ENCODE measurements at places on chromosomes 3 and 15.

DNA sequence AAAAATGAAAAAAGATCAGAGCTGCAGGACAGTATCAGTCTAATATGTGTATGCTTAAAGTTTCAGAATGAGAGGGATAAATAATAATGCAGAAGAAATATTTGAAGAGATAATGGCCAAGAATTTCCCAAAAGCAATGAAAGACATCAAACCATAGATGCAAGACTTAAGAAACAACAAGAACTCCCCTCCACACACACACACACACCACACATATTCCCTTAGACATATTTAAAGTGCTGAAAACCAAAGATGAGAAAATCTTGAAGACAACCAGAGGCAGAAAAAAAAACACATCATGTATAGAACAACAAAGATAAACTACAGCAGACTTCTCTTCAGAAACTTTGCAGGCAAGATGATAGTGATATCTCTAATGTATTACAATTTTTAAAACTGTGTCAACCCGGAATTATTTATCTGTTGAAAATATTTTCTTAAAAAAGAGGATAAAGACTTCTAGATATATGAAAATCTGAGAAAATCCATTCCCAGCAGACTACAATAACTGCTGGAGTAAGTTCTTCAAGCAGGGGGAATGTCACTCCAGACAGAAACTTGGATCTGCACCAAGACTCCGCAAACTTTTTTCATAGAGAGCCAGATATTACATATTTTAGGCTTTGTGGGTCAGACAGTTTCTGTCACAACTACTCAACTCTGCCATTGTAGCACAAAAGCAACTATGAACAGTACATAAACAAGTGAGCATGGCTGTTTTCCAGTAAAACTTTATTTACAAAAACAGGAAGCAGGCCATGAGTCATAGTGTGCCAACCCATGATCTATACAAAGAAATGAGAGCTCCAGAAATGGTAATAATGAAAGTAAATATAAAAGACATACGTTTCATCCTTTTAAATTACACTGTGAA is 223.4 kb upstream of the CGNL1 start:
- peak; percentile 15 for DNase-seq

- DNase-seq: no peak
These were observed 59.1 kb downstream of the FMN1 start for GRCh38 chr15:33135355-33135781.

DNA sequence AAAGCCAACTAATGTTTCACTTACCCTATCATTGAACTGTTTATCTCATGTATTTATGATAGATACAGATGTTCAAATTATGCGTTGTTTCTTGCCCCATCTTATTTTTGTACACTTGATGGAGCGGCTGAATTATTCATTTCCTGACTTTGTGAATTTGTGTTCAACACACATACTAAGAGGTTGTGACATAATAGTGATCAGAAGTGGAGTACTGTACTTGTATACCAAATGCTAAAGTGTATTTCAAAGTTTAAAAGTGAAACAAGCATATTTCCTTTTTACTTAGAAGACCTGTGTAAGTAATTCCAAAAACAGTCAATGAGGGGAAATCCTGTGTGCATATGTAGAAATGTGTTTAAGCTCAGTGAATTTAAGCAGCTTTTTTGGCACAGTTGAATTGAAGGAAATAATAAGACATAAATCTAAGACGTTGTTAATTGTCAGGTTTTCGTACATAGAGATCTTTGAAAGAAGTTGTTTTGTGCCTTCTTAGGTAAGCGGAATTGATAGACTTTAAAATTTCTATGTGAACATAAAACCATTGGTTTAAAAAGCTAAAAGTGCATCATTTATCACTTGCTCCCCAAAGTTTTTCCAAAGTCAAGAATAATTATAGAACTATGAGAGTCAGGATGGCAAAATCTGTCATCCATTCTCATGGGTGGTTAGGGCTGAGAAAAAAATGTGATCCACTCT is 1.9 kb downstream of the NFKBIZ start:
- DNase-seq: no peak

DNA sequence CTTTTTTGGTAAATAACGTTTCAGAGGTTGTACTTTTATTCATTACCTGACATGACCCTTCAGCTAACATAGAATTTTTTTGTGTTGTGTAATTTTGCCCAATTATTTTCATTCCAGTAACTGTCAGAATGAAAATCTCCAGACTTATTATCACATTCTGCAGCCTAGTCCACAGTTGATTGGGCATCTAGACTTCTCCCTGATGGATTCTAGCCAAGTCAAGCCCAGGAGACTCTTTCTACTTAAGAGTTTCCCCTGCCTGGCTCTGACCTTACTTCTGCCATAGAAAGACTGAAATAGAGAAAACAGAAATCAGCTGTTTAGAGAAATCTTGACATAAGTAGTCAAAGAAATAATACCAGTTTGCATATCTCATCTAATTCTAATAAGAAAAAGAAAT is 82.9 kb upstream of the CDAN1 start:
- no peak for DNase-seq

GRCh38 chr3:172184106-172184822 is 144.9 kb downstream of the FNDC3B start:
- DNase-seq: no peak

GRCh38 chr3:45143673-45144671 is 2.2 kb downstream of the CDCP1 start:
- DNase-seq: no peak

DNA sequence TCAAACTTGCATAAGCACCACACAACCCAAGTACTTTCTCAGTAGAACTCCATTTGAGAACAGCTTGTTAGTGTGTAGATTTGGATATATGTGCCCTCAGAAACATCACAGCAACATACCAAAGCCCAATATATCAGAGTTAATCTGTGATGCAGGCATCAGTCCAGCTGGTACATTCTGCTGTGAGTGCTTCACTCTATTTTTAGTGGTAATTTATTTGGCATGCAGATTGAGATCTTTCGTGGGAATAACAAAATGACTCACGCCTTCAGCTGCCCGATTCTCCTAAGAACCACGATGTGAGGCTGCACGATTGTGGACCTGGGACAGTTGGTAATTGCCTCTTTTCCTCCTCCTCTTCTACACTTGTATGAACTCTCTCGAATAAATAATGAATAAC is 730.7 kb downstream of the SQOR start:
- DNase-seq: peak; percentile 17

DNA sequence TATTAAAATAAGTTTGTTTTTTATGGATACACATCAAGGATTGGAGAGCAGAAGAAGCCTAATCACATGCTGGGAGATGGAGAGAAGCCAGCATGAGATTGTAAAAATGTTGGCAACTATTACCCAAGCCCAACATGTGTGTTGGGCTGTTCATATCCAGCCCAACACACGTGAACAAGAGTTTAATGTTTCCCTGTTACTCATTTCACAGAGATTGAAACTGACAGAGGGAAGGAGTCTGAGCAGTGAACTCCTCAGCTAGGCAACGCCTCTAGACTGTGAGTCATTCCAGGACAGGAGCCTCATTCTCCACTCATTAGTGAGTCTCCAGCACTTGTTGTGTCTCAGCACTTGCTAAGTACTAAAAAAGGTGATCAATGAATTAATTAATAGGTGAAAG is 43.2 kb upstream of the CMSS1 start:
- peak; percentile 28 for DNase-seq

GRCh38 chr3:42822828-42823227 is 13.6 kb downstream of the ACKR2 start:
- no peak for DNase-seq

GRCh38 chr3:143475981-143476380 is 356.4 kb downstream of the CHST2 start:
- no peak for DNase-seq

GRCh38 chr15:45386974-45387373 is 8.6 kb upstream of the GATM start:
- DNase-seq: no peak

DNA sequence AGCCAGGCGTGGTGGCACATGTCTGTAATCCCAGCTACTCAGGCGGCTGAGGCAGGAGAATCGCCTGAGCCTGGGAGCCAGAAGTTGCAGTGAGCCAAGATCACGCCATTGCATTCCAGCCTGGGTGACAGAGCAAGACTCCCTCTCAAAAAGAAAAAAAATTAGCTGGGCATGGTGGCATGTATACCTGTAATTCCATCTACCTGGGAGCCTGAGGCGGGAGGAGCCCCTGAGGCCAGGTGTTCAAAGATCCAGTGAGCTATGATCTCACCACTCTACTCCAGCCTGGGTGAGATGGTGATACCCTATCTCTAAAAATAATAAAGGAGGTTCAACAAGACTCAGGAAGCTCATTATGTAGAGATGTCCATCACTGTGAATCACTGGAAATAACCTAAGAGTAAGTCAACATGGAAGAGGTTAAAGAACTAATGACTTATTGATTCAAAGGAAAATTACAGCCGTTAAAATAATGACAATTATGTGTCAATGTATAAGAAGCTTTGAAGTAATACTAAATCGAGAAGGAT is 19.8 kb upstream of the RAB7A start:
- no peak for DNase-seq

- no peak for DNase-seq
These were observed 84.4 kb downstream of the PGPEP1L start for GRCh38 chr15:98923171-98923570.

- peak; percentile 32 for DNase-seq
These were observed 82.8 kb upstream of the TNFSF10 start for GRCh38 chr3:172606021-172606420.

GRCh38 chr3:67437789-67438188 is 216.6 kb downstream of the SUCLG2 start:
- no peak for DNase-seq

- DNase-seq: peak; percentile 14
These were observed 141.8 kb upstream of the ICE2 start for GRCh38 chr15:60620708-60621107.

- no peak for DNase-seq
These were observed 5.9 kb upstream of the ADGRG7 start for GRCh38 chr3:100603469-100603868.

DNA sequence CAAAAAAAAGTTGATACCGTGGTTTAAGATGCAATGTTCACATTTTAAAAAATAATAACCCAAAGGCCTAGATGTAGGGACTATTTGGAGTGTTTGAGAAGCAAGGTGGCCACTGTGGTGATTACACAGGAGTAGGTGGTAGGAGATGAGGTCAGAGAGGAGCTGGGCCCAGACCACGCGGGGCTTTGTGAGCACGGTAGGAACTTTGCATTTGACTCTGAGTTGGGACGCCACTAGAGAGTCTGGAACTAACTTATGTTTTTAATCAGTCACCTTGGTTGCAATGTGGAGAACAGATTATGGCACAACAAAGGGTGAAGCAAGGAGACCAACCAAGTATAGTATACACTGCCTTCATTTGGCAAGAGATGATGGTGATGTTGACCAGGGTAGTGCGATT is 351.7 kb downstream of the MECOM start:
- DNase-seq: no peak

DNA sequence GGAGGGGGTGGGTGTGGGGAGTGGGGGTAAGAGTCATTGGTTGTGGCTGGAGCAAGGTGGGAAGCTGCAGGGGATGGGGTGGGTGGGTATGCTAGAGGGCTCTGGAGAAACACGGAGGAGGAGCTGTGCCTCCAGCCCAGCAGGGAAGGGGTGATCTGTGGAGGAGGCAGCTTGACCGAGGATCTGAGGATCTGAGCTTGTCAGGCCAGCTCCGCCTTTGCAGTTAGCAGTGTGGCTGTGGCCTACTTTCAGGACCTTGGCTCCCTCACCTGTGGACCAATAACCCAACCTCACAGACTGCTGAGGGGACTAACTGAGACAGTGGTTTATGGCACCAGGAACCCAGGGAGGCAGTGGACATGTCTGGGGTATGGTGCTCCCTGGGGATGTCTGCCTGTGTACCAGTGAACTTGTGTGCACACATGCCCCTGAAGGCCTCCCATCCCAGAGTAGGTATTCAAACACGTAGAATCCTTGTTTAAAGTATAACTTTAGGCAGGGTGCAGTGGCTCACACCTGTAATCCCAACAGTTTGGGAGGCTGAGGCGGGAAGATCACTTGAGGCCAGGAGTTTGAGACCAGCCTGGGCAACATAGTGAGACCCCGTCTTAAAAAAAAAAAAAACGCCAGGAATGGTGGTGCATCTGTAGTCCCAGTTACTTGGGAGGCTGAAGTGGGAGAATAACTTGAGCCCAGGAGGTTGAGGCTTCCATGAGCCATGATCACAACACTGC is 52.5 kb upstream of the LINGO1 start:
- DNase-seq: no peak

- no peak for DNase-seq
These were observed 268.0 kb downstream of the NAALADL2 start for GRCh38 chr3:175127075-175127662.

DNA sequence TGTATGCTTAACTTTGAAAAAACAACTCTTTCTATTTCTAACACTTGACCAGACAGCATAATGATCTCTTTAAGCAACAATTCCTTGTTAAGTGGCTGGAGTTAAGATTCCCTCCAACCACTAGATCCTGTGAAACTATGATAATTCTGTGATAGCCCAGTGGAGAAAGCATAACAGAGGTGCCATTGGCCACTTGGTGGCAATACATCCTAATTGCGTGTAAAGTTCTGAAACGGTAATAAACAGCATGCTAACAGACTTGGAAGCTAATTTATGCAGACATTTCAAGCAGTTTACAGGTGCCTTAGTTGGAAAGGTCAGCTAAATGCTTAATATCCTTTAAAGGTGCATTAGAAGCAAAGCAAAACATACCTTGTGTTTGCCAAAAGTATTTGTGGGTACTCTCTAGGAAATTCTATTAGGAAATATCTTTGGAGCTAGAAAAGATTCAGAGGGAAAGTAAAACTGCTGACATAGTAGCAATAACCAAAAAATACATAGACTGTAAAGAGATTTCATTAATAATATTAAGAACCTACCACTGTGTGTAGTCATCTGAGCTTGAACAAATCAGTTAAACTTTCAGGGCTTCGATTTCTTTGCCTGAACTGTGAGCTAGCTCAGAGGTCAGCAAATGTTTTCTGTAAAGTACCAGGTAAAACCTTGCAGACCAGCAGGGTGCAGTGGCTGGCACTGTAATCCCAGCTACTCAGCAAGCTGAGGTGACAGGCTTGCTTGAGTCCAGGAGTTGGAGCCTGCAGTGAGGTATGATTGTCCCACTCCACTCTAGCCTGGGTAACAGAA is 19.0 kb upstream of the CSTA start:
- DNase-seq: no peak

DNA sequence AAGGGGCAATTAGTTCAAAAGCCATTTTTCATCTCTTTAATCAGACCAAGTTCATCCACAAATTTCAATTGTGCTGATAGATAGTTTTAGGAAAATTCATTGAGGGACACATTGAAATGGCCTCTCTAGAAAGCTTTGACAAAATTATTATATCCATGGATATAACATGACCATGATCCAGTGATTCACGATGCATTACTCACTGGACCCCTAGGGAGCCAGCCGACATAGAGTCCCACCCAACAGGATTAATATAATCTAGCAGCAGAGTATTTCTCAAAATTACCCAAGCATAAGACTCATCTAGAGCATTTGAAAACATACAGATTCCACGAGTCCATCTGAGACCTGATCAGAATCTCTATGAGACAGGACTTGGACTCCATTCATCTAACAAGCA is 100.3 kb downstream of the FRMD5 start:
- peak; percentile 75 for DNase-seq

GRCh38 chr15:63436872-63437375 is 55.3 kb upstream of the CA12 start:
- peak; percentile 75 for DNase-seq

- DNase-seq: no peak
These were observed 181.0 kb downstream of the ZBBX start for GRCh38 chr3:167198949-167199600.
